ENCODE measurements at places on chromosomes 4 and X.

- DNase-seq, result no peak
These were observed 41.4 kb downstream of the GUCY2F start for GRCh38 chrX:109440475-109440874.

DNA sequence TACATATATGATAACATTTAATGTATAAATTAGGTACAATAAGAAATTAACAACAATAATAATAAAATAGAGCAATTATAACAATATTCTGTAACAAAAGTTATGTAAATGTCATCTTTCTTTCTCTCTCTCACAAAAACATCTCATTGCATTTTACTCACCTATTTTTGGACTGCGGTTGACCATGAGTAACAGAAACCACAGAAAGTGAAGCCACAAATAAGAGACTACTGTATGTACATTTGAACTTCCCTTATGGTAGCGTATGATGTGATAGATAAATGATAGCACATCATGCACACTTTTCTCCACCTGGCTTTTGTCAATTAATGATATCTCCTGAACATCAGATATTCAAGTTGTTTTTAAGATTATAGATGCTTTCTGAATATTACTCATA is 80.5 kb downstream of the HNRNPD start:
- no peak for DNase-seq

GRCh38 chr4:120071192-120071795 is 4.6 kb upstream of the MAD2L1 start:
- peak; percentile 78 for DNase-seq

GRCh38 chr4:155161357-155161756 is 47.1 kb upstream of the NPY2R start:
- no peak for DNase-seq

GRCh38 chr4:186737427-186737826 is 13.8 kb upstream of the FAT1 start:
- DNase-seq, result no peak

DNA sequence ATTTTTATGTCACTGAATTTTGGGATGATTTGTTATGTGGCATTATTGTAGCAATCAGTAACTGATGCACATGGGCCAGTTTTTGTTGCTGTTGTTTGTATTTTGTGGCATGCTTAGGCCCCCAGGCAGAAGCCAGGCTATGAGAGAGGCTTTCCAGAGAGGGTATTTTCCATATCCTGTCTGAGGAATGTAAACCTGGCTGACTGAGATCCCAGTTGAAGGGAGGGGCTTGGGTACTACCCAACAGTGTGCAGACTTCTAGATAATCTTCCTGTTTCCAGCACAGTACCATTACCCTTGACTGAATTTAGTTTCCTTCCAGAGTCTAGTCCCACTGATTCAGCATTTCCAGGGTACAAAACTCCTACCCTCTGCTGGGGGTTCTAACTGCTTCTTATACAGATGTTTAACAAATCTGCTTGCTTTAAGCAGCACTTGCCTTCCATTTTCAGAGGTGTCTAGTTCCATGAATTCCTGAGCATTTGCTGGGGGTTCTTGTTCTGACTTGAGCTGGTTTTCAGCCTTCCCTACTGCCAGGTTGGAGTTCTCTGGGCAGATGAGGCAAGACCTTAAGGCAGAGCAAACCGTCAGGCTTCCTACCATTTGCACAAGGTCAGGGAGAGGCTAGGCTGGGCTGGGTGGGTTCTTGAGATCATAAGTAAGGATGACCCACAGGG is 104.7 kb upstream of the EGFL6 start:
- DNase-seq, result peak; percentile 7

DNA sequence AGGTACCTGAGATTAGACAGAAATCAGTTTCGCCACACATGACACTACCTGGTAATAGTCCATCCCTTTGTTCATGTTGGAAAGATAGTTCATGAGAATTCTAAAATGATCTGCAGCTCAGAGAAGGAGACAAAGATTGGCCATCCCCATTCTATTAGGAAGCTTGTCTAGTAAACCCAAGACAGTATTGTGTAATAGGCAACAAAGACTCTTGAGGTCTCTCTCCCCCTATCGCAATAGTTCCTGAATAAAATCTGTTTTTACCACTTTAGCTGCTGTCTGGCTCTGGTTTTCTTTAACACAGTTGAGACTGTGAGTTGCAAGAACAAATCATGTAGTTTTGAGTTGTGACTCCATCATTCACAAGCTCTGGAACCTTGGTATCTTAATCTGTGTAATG is 14.8 kb upstream of the BBS7 start:
- no peak for DNase-seq

DNA sequence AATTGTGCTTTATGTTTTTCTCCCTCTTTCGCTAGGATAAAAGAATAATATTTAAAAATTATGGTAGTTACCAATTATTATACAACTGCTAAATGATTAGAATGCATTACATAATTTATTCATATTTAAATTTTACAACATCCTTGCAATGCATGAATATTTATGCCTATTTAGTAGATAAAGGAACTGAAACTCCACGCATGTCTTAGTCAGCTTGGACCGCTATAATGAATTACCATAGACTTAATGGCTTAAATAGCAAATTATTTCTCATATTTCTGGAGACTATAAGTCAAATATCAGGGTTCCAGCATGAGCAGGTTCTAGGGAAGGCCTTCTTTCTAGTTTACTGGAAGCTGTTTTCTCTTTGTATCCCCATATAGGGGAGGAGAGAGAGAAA is 1555.4 kb upstream of the ADGRL3 start:
- DNase-seq, result no peak

DNA sequence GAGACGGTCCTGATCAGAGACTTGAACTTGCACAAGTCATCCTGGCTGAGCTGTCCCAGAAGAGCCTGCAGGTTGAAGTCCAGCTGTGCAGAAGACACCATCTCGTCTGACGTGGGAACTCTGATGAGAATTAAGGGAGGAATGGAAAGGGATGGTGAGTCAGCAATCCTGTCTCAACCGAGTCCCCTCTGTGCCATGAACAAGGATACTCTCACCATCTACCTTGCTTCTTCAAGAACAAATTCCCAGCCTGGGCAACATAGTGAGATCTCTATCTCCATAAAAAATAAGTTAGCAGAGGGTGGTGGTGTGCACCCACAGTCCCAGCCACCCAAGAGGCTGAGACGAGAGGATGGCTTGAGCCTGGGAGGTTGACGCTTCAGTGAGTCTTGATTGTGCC is at the start of gene NLRP2B:
TSS of gene NLRP2B (minus strand) at position 101 of the 400 bp plus-strand sequence.
- DNase-seq, result no peak

- no peak for DNase-seq
These were observed 49.5 kb upstream of the SHOX start for GRCh38 chrX:581066-581465.

DNA sequence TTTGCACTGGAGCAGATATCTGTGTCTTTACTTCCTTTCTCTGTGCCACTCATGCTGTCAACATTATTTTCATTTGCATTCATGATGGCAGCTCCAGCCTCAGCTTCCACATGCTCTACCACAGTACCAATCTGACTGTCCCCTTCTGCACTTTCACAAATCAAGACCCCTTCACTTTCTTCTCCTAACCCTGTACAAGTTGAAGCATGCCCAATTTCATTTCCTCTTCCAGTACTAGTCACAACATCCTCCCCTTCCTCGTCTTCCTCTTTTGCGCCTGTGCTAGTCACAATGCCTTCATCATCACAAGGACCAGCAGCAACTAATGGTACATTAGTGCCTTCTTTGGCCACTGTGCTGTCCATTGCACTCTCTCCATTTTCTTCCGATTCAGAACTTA is 26.5 kb downstream of the BOD1L1 start:
- no peak for DNase-seq

DNA sequence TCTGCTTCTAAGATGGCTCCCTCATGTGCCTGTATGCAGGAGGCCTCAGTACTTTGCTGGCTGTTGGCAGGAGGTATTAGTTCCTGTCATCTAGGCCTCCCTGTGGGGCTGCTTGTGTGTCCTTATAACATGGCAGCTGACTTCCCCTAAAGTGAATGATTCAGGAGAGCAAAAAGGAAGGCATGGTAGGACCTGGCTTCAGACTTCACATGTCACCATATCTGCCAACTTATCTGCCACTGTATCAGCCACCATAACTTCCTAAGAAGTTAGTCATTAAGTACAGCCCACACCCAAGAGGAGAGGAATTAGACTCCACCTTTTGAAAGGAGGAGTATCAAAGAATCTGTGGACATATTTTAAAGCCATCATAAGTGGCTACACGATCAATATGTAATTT is 122.5 kb downstream of the UCHL1 start:
- DNase-seq, result no peak

- DNase-seq, result no peak
These were observed 318.9 kb upstream of the GATB start for GRCh38 chr4:152079543-152080293.

- DNase-seq, result no peak
These were observed 53.0 kb downstream of the ARSF start for GRCh38 chrX:3094261-3094660.

- DNase-seq, result no peak
These were observed 1.2 kb upstream of the CCNG2 start for GRCh38 chr4:77155631-77156452.

DNA sequence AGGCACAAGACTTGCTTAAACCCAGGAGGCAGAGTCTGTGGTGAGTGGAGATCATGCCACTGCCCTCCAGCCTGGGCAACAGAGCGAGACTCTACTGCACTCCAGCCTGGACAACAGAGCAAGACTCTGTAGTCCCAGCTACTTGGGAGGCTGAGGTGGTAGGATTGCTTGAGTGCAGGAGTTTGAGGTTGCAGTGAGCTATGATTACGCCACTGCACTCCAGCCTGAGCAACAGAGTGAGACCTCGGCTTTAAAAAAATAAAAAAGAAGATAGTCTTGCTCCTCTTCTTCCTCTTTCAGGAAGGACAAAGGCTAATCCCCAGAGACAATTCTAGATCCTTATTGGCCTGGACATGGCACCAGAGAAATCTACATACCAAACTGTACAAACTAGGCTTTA is 5.7 kb upstream of the PPEF2 start:
- DNase-seq, result no peak

- no peak for DNase-seq
These were observed 67.7 kb upstream of the HS3ST1 start for GRCh38 chr4:11496351-11496829.

GRCh38 chr4:112652216-112652615 is 15.3 kb downstream of the LARP7 start:
- no peak for DNase-seq

DNA sequence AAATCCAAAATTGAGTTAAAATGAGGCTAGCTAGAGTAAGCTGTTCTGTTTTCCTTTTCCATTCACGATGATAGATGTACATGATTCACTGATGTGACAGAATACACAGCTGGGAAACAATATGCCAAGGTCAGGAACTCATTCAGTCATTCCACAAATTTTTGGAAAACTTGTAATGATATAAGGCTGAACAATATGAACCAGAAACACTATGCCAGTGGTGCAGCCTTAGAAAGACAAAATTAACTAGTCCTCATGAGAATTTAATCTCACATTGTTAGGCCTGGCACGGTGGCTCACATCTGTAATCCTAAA is 50.0 kb upstream of the NDST3 start:
- DNase-seq, result no peak

GRCh38 chr4:55363691-55364351 is 17.8 kb downstream of the SRD5A3 start:
- DNase-seq, result no peak

DNA sequence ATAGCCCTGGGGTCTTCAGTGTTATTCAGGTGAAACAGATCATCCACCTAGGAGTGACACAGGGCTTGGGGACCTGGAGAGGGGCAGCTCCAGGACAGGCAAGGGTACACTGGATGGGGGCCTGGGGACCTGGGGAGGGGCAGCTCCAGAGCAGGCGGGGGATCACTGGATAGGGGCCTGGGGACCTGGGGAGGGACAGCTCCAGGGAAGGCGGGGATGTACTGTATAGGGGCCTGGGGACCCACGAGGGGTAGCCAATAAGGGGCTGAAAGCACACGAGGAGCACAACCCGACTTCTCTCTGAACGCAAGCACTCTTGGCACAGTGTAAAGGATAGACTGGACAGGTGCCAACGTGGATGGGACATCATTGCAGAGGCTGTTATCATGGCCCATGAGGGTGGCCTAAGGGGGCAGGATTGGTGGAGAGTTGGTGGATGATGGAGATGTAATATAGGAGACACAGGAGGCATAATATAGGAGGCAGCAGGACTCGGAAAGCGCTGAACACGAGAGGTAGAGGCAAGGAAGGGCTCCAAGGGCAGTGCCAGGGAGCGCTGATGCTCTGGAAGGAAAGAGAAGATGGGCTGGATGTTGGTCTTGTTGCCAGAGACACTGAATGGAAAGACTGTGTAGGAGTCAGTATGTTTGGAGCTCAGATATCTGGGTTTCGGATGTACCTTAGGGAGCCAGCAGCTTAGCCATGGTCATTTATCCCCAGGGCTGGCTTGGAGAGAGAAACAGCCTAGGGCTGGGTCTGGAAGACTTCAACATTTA is 37.9 kb upstream of the FGFBP2 start:
- no peak for DNase-seq

- no peak for DNase-seq
These were observed 260.6 kb downstream of the NKX6-1 start for GRCh38 chr4:84238247-84239090.

DNA sequence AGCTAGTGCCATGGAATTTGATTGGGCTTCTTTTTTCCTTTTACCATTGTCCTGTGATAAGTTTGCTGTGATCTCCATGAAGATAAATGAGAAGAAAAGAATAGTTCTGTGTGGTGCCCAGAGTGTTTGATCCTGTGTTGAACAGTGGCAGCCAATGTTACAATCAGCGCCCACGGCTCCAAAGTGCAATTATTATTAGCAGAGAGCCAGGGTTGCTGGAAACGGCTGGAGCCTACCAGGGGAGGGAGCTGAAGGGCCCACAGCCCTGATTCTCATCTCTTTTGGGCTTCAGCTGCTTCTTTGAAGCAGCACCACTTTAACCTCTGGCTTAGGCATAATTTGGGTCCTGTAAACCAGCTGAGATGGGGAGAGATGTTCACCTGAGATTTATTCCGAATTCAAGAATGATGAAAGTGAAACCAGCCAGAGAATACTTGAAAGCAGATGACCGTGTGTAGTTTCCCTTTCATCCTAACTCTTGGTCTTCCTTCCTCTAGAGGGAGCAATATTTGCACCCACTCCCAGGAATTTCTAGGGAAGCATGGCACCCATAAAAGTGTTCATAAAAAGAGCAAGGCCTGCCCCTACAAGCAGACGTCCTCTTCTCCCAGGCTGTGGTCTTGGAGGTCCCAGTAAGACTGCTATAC is 298.3 kb downstream of the EVC2 start:
- no peak for DNase-seq

DNA sequence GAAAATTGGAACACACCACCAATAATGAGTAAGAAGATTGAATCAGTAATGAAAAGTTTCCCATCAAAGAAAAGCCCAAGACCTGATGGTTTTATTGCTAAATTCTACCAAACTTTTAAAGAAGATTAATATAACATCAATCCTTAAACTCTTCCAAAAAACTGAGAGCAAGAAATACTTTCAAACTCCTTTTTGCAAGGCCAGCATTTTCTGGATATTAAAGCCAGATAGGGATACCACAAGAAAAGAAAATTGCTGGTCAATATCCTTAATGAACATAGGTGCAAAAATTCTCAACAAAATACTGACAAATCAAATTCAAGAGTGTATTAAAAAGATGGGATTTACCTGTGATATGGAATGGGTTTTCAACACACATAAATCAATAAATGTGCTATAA is 484.6 kb downstream of the ANKRD50 start:
- no peak for DNase-seq

All from dermis microvascular lymphatic vessel endothelial cell (primary cell).